ENCODE measurements at places on chromosomes 13 and 19. TPM values are rescaled to one million over a fixed set of nuclear protein-coding genes. Genes with fewer than 3 reads are reported as not detected.

GRCh38 chr13:40143106-40143505, 487.6 kb downstream of the COG6 start:
- DNase-seq = no peak

- DNase-seq = no peak
These were observed 13.3 kb downstream of the GNA15 start for GRCh38 chr19:3149089-3149488.

DNA sequence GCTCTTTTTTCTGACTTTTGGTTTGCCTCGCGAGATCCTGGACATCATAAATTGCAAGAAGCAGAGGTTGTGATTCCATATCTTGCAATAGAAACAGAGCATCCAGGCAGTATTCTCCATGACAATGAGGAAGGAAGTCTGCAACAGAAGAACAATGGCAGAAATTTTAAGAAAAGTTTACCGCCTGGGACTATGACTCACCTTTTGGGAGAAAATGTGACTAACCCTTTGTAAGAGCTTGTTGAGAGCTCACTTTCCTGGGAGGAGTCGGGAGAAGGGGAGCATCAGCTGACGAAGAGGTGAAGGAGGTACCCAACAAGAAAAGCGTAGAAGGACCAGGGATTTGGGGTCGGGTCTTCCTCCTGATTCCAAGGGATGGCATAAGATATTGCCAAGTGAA, 34.3 kb upstream of the TNFSF11 start:
- DNase-seq = no peak

DNA sequence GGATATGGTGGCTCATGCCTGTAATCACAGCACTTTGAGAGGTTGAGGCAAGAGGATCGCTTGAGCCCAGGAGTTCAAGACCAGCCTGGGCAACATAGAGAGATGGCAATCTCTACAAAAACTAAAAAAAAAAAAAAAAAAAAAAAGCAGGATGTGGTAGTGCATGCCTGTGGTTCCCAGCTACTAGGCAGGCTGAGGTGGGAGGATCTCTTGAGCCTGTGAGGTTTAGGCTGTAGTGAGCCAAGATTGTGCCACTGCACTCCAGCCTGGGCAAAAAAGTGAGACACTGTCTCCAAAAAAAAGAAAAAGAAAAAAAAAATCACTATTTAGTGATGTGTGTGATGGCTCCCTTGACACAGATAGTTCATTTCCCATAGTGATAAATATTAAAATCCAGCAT, 365.0 kb upstream of the NBEA start:
- DNase-seq = no peak

The ZNF442 gene
- total RNA-seq = 3.6 TPM

DNA sequence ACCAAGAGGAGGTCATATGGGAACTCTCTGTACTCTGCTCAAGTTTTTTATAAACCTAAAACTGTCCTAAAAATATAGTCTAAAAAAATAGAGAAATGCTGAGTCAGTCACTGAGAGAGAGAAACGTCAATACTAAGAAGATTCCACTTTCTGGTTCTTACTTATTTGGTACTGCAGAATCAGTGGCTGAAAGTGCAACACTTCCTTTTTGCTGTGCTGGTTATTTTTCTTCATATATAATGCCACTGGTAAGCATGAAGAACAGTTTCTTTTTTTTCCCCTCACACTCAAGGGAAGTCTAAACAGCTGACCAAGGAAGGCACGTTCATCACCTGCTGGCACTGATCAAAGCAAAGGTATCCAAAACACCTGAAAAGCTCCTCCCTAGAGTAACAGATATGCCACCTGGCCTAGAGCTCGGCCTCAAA, 44.3 kb upstream of the N4BP2L1 start:
- no peak for DNase-seq

DNA sequence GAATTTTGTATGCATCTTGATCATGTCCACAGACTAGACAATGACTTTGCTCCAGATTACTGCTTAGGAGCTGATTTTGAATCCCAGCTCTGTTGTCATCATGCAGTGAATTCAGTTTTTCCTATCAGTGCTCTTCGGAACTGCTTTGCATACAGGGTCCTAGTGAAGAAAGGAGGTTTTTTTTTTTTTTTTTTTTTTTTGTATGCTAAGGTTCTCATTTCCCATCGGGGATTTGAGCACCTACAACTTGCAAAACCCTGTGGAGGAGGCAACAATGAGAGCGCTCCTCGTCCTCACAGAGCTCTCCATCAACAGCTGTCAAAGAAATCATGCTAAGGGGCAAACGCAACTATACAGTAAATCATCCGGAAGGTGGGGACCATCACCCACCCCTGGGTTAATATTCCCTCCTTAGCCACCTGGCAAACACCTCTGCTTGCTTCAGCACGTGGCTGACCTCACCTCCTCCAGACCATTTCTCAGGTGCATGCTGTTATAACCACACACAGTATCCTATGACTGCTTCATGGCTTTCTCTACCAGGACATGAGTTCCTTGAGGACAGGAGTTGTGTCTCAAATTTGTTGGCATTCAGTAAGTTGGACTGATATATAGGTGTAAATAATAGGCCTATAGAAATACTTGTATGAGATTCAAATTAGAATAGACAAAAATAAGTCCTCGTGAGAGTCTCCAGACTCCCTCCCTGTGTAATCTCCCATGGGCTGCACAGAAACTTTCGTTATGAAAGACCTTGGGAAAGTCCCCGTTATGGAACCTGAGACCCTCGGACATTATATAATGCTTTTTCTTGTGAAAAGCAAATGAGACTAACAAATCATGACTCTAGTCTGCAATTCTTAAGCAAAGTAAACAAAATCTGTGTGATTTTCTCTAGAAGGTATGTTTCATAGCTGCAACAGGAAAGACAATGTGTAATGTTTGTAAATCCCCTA, 113.8 kb downstream of the KATNAL1 start:
- DNase-seq = no peak

- DNase-seq = peak; percentile 62
These were observed 44.8 kb downstream of the PHF11 start for GRCh38 chr13:49540552-49540951.

DNA sequence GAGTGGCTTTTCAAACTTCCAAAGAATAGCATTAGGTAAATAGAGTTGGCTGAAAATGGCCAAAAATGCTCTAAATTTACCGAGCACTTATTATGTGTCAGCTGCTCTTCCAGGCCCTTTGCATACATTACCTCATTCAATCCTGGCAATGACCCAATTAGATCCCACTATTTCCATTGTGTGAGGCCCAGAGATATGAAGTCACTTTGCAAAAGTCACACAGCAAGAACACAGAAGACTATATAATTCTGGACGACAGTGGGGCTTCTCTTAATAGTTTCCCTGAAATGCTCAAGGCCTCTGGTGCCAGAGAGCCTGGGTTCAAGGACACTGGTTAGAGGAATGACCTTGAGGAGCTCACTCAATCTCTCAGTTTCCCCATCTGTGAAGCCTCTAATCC, 146.8 kb downstream of the IER2 start:
- peak; percentile 28 for DNase-seq

GRCh38 chr19:9909251-9909650, 27.1 kb downstream of the OLFM2 start:
- no peak for DNase-seq

GRCh38 chr13:30816736-30817135, 81.4 kb downstream of the ALOX5AP start:
- no peak for DNase-seq

The MYH14 gene
- not detected for total RNA-seq

GRCh38 chr19:16825312-16826052, 3.7 kb upstream of the SIN3B start:
- peak; percentile 63 for DNase-seq

DNA sequence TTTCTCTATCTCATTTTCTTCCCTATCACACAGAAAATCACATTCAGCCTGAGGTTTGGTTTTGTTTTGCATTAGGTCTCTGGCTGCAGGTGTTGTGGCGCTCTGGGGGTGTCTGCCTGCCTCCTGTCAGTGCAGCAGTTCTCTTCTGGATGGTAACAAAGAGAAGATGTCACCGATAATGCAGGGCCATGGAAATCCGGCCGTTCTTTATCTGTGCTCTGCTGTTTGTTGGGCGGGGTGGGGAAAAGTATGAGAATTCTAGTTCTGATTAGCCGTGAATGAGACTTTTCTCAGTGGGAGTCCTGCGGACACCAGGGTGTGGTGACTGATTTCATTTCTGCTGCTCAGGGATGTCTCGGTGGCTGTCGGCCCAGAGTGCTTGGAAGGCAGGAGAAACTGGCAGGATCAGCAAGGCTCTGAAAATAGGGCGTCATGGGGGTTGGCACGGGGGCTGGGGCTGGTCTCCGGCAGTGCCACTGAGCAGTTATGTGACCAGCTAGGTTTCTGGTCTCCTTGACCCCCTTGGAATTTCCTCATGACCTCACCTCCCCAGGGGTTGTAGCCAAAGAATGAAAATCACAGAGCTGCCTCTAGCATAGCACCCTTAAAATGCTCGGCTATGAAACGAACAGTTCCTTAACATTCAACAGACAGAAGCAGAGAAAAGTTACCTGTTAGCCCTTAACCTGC, 5.0 kb downstream of the RNF113B start:
- DNase-seq = peak; percentile 32

GRCh38 chr13:70505809-70506208, 397.6 kb upstream of the KLHL1 start:
- DNase-seq = no peak

GRCh38 chr13:46051968-46052318, 603 bp downstream of the ZC3H13 start:
- DNase-seq = peak; percentile 0

GRCh38 chr19:36136964-36137686, 2.7 kb upstream of the CAPNS1 start:
- peak; percentile 23 for DNase-seq

The CLC gene
- total RNA-seq = not detected

DNA sequence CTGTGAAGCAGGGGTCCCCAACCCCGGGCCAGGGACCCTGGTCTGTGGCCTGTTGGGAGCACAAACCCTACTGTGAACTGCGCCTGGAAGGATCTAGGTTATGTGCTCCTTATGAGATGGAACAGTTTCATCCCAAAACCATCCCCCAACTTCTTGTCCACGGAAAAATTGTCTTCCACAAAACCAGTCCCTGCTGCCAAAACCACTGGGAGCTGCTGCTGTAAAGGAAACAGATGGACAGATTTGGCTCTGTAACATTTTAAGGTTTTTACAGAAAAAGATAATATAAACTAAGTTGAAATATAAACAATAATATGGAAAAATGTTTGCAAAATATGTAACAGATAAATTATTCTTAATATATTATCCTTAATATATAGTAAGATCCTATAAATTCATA, 73.7 kb downstream of the COG6 start:
- DNase-seq = peak; percentile 15

The TSSK6 gene
- 0.56 TPM for total RNA-seq

GRCh38 chr13:97239943-97240787, 18.0 kb downstream of the MBNL2 start:
- no peak for DNase-seq

DNA sequence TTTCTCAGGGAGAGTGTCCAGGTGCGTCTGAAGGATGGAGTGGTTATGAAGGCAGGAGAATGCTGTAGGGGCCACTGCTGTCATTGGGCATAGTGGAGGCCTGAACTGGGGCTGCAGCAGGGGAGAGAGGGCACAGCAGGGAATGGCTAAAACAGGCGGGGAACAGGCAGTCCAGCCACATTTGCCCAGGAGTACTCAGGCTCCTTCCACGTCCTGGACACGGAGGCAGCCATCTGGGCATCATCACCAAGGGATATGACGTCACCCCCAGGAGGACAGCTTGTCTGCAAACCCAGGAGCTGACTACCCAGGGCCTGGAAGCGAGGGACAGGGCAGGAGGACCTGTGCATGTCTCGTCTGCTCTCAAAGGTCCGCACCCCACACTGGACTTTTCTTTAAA, 22.2 kb downstream of the VSTM2B start:
- no peak for DNase-seq

GRCh38 chr19:12788682-12789097, 2.6 kb upstream of the JUNB start:
- DNase-seq = peak; percentile 75

GRCh38 chr13:23609414-23609760, 39.2 kb downstream of the TNFRSF19 start:
- peak; percentile 77 for DNase-seq

The STRN4 gene
- 37.8 TPM for total RNA-seq

DNA sequence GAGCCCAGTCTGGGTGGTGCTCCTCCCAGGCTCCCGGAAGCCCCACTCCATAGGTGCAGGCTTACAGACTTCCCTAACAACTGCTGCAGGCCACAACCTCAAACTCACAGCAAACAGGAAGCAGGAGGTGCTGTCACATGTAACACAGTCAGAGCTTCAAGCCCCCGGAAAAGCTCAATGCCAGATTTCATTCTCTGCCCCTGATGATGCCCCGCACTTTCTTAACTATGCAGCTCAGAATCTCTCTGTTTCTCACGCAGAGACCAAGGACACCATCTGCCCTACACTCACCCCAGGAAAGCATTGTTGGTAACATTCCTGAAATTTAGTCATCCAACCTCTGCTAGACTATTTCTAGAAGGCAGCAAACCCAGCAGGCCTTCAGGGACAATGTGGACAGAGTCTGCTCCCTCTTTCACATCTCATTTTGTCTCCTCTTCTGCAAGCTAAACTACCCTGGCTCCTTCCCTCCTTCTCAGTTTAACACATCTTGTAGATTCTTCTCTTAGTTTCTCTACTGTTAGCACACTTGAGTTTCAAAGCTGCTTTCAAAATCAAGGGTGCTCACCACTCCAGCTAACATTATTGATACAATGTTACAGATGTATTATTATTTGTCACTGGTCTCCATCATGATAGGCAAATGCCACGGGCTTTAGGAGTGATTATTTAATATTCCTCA, 162.5 kb downstream of the KCTD12 start:
- peak; percentile 89 for DNase-seq

The SUCLA2 gene
- 31.5 TPM for total RNA-seq

DNA sequence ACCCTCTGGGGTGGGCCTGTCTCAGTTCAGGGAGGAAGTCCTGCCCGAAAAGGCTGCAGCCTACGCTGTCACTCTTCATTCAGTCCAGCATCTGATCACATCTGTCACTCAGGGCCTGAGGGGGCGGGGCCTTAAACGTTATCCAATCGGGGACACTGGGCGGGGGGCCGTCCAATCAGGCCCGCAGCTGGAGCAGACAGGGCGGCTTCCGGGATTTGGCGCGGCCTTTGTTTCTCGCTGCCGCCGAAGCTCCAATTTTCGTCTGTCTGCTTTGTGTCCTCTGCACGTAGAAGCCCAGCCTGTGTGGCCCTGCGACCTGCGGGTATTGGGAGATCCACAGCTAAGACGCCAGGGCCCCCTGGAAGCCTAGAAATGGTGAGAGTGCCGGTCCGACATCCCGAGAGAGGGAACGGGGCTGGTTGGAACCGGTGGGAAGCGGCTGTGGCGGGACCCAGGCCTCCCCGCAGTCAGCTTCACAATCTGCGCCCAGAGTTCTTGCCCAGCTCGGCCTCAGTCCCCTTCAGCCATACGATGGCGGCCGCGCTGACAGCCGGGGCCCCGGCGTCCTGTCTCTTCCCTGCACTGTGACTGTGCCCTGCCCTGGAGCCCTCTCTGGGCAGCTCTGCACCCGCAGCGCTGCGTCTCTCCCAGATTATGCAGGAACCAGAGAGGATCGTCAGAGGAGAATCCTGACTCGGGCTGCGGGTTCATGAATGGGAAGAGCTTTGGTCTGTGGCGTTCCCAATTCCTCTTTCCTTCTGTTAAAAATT, at the start of gene ZNF730:
Gene ZNF730, plus strand, starts transcription at position 224 of the 770 bp plus-strand sequence. Its CDS starts 149 bp downstream, at position 373.
- DNase-seq = peak; percentile 68

The C13orf42 gene
- not detected for total RNA-seq

GRCh38 chr13:110162866-110163658, 143.9 kb downstream of the COL4A1 start:
- no peak for DNase-seq
